ENCODE measurements at places on chromosomes 12 and 14.

- no peak for DNase-seq
These were observed 24.5 kb downstream of the PHETA1 start for GRCh38 chr12:111344254-111344875.

GRCh38 chr12:91951571-91951970 is 194.1 kb downstream of the BTG1 start:
- DNase-seq = no peak

DNA sequence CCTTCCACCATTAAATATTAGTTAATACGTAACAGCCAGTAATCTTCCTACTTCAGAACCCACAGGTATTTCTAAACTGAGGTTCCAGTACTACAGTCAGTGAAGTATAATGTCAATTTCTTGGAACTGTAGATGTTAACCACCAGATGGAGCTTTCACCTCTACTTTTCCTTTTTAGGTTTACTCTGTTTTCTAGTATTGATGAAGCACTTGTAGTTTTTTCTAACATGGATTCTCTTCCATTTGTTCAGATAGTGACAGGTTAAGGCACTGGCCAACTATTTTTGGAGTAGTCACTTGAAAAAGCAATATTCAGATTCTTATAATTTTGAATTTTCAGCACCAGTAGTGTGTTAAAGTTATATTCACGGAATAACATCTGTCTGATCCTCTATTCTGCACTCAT is 4.6 kb upstream of the SEC23A start:
- peak; percentile 64 for DNase-seq

GRCh38 chr12:114903083-114903691 is 219.2 kb upstream of the TBX3 start:
- no peak for DNase-seq

- DNase-seq = no peak
These were observed 14.6 kb upstream of the EIF2B2 start for GRCh38 chr14:74988131-74988530.

- no peak for DNase-seq
These were observed 153.7 kb downstream of the TSPAN9 start for GRCh38 chr12:3230758-3231375.

- no peak for DNase-seq
These were observed 13.0 kb downstream of the HPD start for GRCh38 chr12:121845701-121846100.

- DNase-seq = no peak
These were observed 111.9 kb upstream of the KRAS start for GRCh38 chr12:25362646-25363045.

GRCh38 chr12:116882742-116883141 is 1.5 kb upstream of the HRK start:
- peak; percentile 7 for DNase-seq

GRCh38 chr12:91241756-91242155 is 59.1 kb upstream of the DCN start:
- no peak for DNase-seq

DNA sequence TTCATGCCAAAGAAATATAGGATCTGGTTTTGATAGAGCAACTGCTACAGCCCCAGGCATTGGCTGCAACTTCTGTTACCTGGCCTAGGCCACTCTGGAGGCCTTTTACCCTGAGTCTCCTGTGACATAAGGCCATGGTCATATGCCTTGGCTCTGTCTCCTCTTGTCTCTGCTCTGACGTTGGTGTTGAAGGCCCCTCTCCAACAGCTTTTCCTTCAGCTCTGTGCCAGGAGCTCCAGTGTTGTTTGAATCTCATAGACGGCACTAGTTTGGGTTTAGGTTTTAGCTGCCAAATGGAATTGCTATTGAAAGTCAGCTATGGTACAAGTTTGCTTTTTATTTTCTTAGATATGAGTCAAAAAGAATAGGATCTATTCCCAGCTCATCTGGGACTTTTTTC is 41.1 kb downstream of the TTLL5 start:
- no peak for DNase-seq

DNA sequence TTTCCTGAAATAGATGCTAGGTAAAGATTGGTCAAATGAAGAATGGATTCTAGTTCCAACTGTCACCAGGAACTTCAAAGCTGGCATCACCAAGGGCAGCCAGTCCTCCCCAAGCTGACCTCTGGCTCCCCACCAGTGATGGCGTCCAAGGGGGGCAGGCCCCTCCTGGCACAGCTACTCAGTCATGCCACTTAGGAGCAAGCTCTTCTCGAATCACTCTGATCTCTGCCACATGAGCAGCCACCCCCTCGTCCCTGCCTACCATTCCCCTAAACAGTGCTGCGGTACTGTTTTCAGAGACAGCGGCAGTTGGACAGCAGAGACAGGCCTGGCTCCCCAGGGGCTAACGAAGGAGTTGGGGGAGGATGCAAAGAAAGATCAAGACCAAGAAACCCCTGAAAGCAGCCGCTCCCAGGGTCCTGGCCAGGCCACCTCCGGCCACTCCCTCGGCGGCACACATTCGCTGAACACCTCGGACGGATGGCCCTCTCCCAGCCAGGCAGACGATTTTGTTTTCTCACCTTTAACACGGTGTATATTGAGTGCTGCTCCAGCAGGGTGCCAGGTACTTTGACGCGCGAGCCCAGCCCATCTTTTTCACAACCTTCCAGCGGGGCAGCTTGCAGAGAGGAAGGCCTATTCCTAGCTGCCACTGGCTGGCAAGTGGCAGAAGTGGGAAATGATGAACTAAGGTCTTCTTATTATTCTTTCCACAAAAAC is 47.4 kb downstream of the ARL6IP4 start:
- no peak for DNase-seq

DNA sequence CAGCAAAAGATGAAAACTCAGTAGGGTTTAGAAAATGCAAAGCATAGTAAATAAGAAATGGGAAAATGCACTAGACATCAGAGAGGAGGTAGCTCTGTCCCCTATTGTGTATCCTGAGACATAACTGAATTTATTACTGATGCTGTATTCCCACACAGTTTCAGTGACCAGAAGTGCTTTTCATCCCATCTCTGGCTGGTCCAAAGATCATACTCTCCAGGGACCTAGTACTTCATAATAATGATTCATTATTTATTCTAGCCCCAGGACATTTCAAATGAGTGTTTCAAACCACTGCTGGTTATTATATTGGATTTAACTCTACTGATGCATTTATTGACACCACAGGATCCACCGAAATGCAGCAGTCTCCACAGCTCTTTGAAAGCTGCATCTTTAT is 163.3 kb downstream of the PAWR start:
- no peak for DNase-seq

DNA sequence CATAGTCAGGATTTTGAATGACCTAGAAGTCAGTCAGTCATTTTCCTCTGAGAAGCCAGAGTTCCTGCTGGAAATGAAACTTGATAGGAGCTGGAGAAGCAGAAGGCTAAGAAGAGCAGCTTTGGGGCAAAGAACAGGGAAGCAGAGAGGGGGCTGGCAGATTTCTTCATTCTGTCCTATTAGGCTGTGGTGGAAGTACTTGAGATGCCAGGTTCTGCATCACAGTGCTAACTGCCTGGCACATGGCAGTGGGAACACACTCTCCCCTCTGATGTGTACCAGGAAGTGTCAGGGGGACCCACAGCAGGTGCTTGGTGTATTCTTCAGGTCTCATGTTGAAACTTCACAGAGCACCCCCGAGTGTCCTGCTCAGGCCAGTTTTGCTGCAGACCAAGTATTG is 61.0 kb downstream of the SUSD6 start:
- no peak for DNase-seq

- DNase-seq = no peak
These were observed 36.6 kb downstream of the KRT80 start for GRCh38 chr12:52155048-52155868.

GRCh38 chr12:5407034-5407856 is 24.7 kb upstream of the NTF3 start:
- DNase-seq = peak; percentile 28

DNA sequence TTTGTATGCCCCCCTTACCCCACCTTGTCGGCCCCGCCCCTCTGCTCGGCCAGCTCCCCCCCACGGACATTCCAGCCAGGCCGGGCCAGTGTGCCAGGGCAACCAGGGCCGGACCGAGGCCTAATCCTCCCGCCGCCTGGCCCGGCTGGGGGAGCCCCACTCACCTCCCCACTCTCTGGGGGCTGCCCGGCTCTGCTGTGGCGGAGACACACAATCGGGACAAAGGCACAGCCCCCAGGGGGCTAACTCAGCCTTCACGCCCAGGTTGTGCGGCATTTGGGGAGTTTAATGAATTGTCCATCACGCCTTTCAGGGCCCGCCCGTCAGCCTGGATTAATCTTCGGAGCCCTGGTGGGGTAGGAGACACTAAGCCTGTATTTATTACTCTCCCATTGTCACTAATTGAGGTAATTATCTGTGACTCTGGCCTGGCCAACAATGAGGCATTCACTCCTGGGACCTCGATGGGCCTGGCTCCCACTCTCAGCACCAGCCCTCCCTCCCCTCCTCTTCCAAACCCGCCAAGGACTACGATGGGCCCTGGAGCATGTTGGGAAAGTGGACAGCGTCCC is 8.7 kb downstream of the WNT1 start:
- no peak for DNase-seq

DNA sequence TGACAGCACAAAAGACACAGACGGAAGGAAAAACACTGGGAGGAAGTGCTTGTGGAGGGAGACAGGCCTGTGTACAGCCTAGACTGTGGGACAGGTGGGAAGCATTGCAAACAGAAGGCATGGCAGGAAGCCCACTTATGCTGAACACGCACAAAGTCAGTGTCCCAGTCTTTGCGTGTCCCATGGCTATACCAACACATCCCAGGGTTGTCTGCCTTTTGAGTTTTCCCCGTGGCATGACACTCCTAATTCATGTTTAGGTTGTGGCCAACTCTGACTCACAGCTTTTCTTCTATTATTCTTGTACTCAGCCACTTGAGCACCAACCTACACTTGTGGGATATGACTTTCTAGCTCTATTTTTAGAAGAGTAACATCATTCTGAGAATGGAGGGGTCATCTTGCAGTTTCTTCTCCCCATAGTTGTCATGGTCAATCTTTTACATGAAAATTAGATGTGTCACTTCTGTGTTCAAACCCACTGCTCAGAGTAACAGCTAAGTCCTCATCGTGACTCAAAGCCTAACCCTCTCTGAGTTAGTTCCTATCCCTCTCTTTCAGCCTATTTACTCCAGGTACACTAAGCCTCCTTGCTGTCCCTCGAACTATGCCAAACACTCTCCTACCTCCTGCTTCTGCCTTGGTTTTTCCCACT is 27.5 kb upstream of the JPH4 start:
- DNase-seq = no peak

- peak; percentile 56 for DNase-seq
These were observed 2.1 kb downstream of the DDN start for GRCh38 chr12:48996794-48997718.

DNA sequence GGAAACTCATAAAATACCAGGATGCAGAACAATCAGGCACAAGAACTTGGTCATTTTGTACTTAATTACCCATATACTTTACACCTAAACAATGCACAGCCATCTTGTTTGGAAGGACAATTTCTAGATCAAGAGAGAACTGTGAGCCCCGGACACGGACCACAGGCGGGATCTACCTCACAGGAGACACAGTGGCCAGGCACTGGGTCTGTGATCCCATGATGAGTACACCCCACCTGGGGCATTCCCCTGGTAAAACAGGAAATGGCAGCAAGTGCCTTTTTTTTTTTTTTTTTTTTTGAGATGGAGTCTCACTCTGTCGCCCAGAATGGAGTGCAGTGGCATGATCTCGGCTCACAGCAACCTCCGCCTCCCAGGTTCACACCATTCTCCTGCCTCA is 15.2 kb downstream of the GOLGA3 start:
- DNase-seq = no peak

DNA sequence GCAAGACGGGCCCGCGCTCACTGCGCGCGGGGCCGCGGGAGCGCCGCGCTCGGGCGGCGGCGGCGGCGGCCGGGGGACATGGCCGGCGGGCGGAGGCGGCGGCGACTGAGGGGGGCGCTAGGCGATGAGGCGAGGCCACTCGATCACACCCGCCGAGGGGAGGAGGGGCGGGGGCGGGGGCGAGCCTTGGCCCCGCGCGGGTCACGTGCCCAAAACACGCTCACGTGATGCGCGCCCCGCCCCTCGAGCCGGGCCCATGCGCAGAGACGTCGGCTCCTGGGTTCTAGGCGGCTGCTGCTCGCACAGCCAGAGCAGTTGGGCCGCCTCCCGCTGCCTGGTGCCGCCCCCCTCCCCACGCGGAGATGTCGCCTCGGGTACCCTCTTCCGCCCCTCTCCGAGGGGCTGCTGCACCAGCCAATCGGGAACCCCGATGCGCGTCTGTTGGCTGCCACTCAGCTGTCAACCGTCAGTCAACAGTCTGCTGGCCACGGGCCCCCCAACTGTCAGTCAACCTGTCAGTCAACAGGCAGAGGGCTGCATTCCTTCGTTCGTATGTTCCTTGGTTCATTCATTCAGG is at the start of gene SPPL3:
TSS of gene SPPL3 (minus strand) at position 162 of the 577 bp plus-strand sequence. CDS start 491 bp downstream, outside the sequence.
- DNase-seq = peak; percentile 78

DNA sequence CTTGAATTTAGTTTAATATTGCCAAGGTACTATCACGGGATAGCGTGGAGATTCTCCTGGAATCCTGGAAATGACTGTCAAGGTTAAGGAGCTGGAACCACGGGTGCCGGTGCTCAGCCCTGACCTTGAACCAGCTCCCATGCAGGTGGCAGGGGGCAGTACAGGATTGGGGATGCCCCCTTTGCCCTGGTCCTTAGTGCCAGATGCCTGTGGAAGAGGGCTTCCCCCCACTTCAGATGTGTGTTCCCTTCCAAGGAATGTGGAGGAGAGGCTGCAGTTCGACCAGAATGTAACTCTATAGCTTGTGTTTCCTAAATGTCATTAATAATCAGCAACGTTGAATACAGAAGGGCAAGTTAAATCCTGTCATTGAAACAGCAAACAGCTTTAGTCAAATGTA is 258.9 kb downstream of the VRK1 start:
- DNase-seq = peak; percentile 73

GRCh38 chr12:70698345-70698744 is 61.1 kb upstream of the PTPRB start:
- no peak for DNase-seq

DNA sequence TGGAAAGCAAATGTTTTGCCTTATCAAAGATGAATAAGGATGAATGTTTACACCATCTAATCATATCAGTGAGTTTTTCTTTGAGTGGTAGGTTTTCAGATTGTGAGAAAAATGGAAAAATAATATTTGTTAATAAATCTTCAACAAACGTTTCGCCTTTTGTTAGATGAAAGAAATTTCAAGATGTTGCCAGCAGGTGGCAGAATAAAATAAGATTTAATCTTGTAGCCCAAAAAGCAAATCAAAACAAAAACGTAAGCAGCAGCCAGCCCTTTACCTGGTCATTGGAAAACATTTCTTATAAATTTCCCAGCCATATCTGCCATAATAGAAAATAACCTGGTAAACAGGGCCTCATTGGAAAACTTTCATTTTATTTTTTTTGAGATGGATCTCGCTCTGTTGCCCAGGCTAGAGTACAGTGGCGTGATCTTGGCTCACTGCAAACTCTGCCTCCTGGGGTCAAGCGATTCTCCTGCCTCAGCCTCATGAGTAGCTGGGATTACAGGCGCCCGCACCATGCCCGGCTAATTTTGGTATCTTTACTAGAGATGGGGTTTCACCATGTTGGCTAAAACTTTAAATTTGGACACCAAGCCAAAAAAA is 15.4 kb upstream of the TMEM120B start:
- DNase-seq = peak; percentile 64

- DNase-seq = no peak
These were observed 189.7 kb downstream of the ETV6 start for GRCh38 chr12:11839091-11839641.

- DNase-seq = no peak
These were observed 77.7 kb downstream of the NTS start for GRCh38 chr12:85951823-85952222.

- DNase-seq = no peak
These were observed 203.4 kb downstream of the KIF26A start for GRCh38 chr14:104341532-104342434.

- no peak for DNase-seq
These were observed 91.6 kb upstream of the VRK1 start for GRCh38 chr14:96705422-96706092.

- no peak for DNase-seq
These were observed 47.6 kb downstream of the UTP20 start for GRCh38 chr12:101327546-101327945.

Data from NCI-H1105 treated with DMSO at 0.1 percent for 48 hours (cell line).